ENCODE measurements at places on chromosomes 6 and 20.
A peak's percentile ranks its signal among the peaks of the same experiment; 100 is the strongest.

- peak; percentile 50 for DNase-seq
Observed at GRCh38 chr20:36154700-36155628, at the start of gene EPB41L1. Gene EPB41L1 (plus strand): TSS chr20:36154740. CDS start chr20:36173778, 19,038 bp downstream.

- DNase-seq: no peak
Observed at GRCh38 chr6:113848811-113849210, 8.3 kb upstream of the MARCKS start.

GRCh38 chr6:108736002-108736361 lies 112.2 kb upstream of the ARMC2 start:
- DNase-seq: no peak

DNA sequence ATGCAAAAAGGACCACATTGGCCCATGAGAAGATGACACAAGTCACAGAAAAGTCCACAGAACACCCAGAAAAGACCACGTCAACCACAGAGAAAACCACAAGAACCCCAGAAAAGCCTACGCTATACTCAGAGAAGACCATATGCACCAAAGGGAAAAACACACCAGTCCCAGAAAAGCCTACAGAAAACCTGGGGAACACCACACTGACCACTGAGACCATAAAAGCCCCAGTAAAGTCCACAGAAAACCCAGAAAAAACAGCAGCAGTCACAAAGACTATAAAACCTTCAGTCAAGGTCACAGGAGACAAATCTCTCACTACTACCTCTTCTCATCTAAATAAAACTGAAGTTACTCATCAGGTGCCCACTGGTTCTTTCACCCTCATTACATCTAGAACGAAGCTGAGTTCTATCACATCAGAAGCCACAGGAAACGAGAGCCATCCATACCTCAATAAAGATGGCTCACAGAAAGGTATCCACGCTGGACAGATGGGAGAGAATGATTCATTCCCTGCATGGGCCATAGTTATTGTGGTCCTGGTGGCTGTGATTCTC lies 11.2 kb downstream of the MUCL3 start:
- DNase-seq: no peak

- DNase-seq: no peak
Observed at GRCh38 chr6:147805155-147805554, 296.7 kb downstream of the SAMD5 start.

DNA sequence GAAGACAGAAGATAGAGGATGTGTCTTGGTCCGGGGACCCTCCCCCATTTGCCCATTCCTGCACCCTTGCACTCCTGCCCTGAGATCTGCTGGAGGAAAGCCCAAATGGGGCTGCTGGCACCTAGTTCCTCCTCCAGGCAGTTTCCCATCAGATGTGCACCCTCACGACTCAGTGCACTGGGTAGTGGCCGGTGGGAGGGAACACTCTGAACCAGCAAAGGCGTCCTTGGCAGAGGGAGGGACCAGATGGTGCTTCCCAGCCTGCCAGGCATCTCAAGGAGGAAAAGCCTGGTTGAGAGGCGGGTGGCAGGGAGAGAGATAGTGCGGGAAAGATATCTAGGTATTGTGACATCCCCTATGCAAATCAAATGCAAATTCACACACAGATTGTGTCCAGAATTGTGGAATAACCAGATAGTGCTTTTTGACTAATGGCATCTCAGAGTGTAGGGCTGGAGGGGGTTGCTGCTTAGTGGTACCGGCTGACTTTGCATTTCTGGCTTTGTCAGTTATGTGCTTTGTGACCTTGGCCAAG lies 19.5 kb downstream of the TMEM151B start:
- DNase-seq: no peak

GRCh38 chr20:36468149-36469000 lies 72.9 kb upstream of the MYL9 start:
- DNase-seq: no peak

DNA sequence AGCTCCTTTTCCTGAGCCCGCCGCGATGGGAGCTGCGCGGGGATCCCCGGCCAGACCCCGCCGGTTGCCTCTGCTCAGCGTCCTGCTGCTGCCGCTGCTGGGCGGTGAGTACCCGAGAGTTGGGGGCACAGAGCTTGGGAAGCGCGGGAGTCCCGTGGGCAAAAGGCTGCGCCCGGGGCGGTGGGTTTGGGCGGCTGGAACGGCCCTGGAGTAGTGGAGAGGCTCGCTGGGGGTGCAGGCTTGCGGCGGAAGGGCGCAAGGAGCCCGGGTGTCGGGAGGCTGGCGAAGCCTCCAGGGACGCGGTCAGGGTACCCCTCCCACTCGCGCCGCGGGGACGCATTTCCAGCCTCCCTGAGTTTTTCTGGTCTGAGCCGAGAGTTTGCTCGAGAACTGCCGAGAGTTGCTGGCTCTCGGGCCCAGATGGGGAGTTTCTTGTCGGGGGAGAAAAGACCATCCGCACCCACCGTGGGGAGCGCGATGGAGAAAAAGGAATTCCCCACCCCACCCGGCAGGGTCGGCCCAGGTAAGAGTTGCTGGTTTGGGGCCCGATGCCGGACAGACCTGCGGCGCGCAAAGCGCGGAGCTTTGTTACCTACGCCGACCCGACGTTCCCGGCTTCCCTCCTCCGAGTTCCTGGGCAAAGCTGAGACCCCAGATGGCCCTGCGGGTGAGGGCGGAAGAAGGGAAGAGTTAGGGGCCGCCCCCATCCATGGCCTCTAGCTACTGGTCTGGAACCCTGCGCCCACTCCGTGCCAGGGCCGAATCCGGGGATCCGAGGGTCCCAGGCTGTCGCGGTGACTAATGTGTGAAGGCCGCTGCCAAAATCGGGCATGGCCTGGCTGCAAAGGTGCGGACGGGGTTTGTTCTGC lies 584 bp downstream of the PTK7 start:
- DNase-seq: peak; percentile 61

- DNase-seq: no peak
Observed at GRCh38 chr6:137729866-137730629, 137.0 kb upstream of the TNFAIP3 start.

DNA sequence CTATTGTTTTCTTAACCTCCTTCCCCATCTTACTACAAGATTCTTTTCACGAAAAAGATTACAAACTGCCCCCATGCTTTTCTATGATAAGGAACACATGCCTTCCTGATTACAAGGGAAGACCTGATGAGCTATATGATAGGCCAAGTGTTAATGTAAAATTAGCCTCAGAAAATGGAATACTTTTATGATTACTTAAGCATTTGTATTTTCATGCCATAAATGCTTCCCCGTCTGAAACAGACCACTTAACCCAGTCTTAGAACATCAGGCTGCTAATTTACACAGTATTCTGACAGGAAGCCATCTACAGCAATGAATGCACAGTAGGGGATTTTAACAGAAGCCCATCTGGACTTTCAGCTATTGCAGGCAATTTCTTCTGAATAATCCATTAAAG lies 274.9 kb downstream of the HAO1 start:
- DNase-seq: no peak

GRCh38 chr20:14219801-14220461 lies 117.5 kb downstream of the FLRT3 start:
- peak; percentile 27 for DNase-seq

- no peak for DNase-seq
Observed at GRCh38 chr6:138526822-138527235, 27.5 kb upstream of the NHSL1 start.

DNA sequence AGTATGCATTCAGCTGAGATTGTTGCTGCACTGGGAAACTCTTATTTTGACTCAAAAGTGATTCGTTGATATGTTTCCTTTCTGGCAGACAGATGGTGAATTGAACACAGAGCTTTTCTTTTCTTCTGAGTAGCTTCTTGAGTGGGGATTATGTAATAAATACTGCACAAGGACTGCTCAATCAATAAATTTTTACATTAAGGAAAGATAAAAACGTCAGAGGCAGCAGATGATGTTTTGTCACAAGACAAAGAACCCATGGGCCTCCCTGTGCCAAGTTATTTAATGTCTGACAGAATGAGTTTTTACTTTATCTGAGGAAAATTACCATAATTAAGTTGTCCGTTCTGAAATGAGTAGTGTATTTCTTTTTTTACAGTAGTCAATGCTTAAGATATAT lies 460.3 kb downstream of the UTRN start:
- no peak for DNase-seq

DNA sequence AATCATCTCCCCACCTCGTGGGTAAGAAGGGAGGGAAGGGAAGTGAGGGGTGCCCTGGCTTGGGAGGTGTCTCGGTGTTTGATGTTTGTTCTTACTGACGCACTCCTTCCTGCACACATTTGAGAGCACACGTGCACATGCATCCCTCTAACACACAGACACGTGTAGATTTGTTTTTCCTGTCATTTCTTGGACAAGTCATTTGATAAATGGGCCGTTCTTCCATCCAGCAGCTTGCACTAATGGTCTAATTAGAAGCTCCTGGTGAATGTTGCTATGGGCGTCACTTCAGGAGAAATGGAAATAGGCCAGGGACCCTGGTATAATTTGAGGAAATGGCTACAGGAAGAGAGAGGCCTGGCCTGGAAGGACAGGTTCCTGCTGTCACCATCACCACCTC lies 352.5 kb downstream of the CDH4 start:
- no peak for DNase-seq

DNA sequence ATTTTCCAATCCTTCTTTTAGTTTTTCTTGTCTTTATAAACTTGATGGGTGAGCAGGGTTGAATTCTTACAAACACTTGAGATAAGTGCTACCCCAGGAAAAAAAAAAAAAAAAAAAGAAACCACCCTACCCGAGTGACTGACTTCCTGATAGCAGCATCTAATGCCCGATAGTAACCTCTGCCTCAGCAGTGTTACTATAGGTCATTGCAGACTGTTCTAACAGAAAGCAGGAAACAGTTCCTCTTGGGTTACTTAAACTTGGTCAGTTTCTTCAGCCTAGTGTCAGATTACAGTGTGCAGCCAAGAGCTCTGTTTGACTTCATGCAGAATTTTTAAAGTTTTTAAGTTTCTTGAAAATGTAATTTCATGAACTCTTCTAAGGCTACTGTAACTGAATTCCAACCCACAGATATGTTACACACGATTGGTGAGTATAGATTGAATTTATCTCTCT lies 2.1 kb downstream of the MYLIP start:
- DNase-seq: peak; percentile 52

- DNase-seq: no peak
Observed at GRCh38 chr6:101747716-101748115, 354.2 kb downstream of the GRIK2 start.

GRCh38 chr20:37295001-37295400 lies 5.5 kb downstream of the MANBAL start:
- no peak for DNase-seq

Measured in iPS-NIHi11 (cell line).